ENCODE measurements at places on chromosomes 13 and 19. TPM values are rescaled to one million over a fixed set of nuclear protein-coding genes. Genes with fewer than 3 reads are reported as not detected.

- H3K27ac ChIP-seq = no peak overlapping the region
- no peaks in the 10 kb centered on the region for H3K36me3 ChIP-seq
- no peak overlapping the region for H3K4me3 ChIP-seq
Measured at GRCh38 chr13:73365252-73365651, 306.4 kb downstream of the KLF5 start.

GRCh38 chr13:30730526-30730925 lies 4.8 kb upstream of the ALOX5AP start:
- no peaks in the 10 kb centered on the region for H3K4me1 ChIP-seq
- no peaks in the 10 kb centered on the region for H3K36me3 ChIP-seq
- no peaks in the 10 kb centered on the region for H3K27me3 ChIP-seq
- H3K27ac ChIP-seq = no peak overlapping the region

DNA sequence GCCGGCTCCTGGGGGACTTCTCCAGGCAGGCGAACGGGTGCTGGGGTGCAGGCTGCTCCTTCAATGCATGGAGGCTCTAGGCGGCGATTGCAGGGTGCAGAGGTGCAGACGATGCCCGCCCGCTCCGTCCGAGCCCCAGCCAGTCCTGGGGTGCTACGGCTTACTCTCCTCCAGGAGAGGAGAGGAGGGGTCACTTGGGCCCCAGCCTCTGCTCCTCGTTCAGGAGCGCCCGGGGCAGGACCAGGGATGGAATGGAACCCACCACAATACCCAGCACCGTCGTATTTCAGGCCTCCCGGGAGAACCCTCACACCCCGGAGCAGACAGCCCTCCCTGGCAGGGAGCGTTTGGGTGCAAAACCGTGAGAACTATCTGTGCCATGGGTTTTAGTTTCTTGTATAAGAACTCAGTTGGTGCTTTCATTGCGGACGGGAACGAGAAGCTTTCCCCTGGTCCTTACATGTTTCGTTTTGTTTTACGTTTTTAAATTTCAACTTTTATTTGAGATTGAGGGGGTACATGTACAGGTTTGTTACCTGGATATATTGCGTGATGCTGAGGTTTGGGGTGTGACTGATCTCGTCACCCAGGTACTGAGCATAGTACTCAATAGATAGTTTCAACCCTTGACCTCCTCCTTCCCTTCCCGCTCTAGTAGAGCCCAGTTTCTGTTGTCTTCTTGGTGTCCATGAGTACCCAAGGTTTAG lies 46.8 kb downstream of the ARHGEF18 start:
- H3K36me3 ChIP-seq = no peaks in the 10 kb centered on the region
- DNase-seq = no peak
- no peaks in the 10 kb centered on the region for H3K4me1 ChIP-seq
- peak overlapping the region; percentile 57 for H3K27ac ChIP-seq
- H3K27me3 ChIP-seq = no peaks in the 10 kb centered on the region
- H3K4me3 ChIP-seq = peak overlapping the region; percentile 96

Gene FGF21
- total RNA-seq = not detected

Measured in heart left ventricle (tissue), 16 donors.